Esophagus mucosa (tissue), 1 donor: ENCODE measurements at places on chromosomes 3 and 15. TPM values are rescaled to one million over a fixed set of nuclear protein-coding genes. Genes with fewer than 3 reads are reported as not detected.

ISG20 gene
- 14.1 TPM for total RNA-seq

TMEM43 gene
- 55.7 TPM for total RNA-seq

CACNA2D3 gene
- 7.0 TPM for total RNA-seq

SMAD6 gene
- 1.2 TPM for total RNA-seq

OR5K2 gene
- not detected for total RNA-seq

EPHA3 gene
- total RNA-seq: 0.40 TPM

GPR156 gene
- total RNA-seq: 0.08 TPM

NIT2 gene
- total RNA-seq: 48.7 TPM

ANKRD63 gene
- not detected for total RNA-seq

MAGEL2 gene
- total RNA-seq: 0.08 TPM

ZKSCAN7 gene
- 0.76 TPM for total RNA-seq

SLC38A3 gene
- total RNA-seq: 0.60 TPM

GP9 gene
- total RNA-seq: not detected

TGM5 gene
- 13.5 TPM for total RNA-seq

RCN2 gene
- 25.0 TPM for total RNA-seq

PLA2G4F gene
- total RNA-seq: 34.9 TPM

TIMP4 gene
- total RNA-seq: 1.2 TPM

FANCD2OS gene
- total RNA-seq: not detected

CDC25A gene
- 3.8 TPM for total RNA-seq

AQP9 gene
- total RNA-seq: 0.60 TPM

SLITRK3 gene
- 0.16 TPM for total RNA-seq

GPR27 gene
- 4.3 TPM for total RNA-seq

CLDN18 gene
- not detected for total RNA-seq

CYP19A1 gene
- total RNA-seq: not detected

SRP14 gene
- 99.7 TPM for total RNA-seq

FBLN2 gene
- 10.4 TPM for total RNA-seq

ABCF3 gene
- total RNA-seq: 45.3 TPM

C2CD4A gene
- 0.44 TPM for total RNA-seq

XCR1 gene
- total RNA-seq: 0.04 TPM

ROBO2 gene
- 7.1 TPM for total RNA-seq

SLC12A8 gene
- total RNA-seq: 7.7 TPM

GUCA1C gene
- total RNA-seq: not detected

STRA6 gene
- 1.5 TPM for total RNA-seq

COL8A1 gene
- total RNA-seq: 2.2 TPM

BFSP2 gene
- total RNA-seq: not detected

STAB1 gene
- 21.2 TPM for total RNA-seq

CD96 gene
- total RNA-seq: 1.0 TPM

DUOXA2 gene
- total RNA-seq: 10.4 TPM

GNAT1 gene
- 0.08 TPM for total RNA-seq

CMTM7 gene
- 1.2 TPM for total RNA-seq

SOX14 gene
- total RNA-seq: not detected

BTLA gene
- total RNA-seq: 0.44 TPM

SLC24A5 gene
- total RNA-seq: not detected

ASB14 gene
- total RNA-seq: not detected

SLC9A9 gene
- total RNA-seq: 14.6 TPM

FOXP1 gene
- 70.2 TPM for total RNA-seq

NT5DC2 gene
- total RNA-seq: 55.0 TPM

PLS1 gene
- 12.5 TPM for total RNA-seq

COL7A1 gene
- total RNA-seq: 86.4 TPM

DNAJA4 gene
- total RNA-seq: 9.5 TPM

SUSD5 gene
- total RNA-seq: 0.08 TPM

COL6A5 gene
- 0.16 TPM for total RNA-seq

PAK6 gene
- total RNA-seq: 25.3 TPM

CP gene
- total RNA-seq: 4.5 TPM

SQOR gene
- 125 TPM for total RNA-seq

LRRC3B gene
- not detected for total RNA-seq

TMEM42 gene
- total RNA-seq: 10.1 TPM

LYZL4 gene
- total RNA-seq: not detected
